ENCODE measurements at places on chromosomes 3 and 15.

- no peak for DNase-seq
Measured at GRCh38 chr15:90607361-90607760, 77.6 kb downstream of the CRTC3 start.

- DNase-seq = no peak
Measured at GRCh38 chr15:81473946-81474345, 99.9 kb upstream of the TMC3 start.

- no peak for DNase-seq
Measured at GRCh38 chr15:60458721-60459120, 20.2 kb downstream of the ICE2 start.

DNA sequence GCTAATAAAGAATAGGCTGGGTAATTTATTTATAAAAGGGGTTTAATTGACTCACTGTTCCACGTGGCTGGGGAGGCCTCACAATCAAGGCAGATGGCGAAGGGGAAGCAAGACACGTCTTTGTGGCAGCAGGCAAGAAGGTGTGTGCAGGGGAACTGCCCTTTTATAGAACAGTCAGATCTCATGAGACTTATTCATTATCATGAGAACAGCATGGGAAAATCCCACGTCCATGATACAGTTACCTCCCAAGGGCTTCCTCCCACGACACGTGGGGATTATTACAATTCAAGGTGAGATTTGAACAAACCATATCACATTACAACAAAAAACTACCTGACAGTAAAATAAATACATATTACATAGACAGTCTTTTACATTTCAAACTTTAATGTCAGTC, 414.9 kb downstream of the NAALADL2 start:
- no peak for DNase-seq

DNA sequence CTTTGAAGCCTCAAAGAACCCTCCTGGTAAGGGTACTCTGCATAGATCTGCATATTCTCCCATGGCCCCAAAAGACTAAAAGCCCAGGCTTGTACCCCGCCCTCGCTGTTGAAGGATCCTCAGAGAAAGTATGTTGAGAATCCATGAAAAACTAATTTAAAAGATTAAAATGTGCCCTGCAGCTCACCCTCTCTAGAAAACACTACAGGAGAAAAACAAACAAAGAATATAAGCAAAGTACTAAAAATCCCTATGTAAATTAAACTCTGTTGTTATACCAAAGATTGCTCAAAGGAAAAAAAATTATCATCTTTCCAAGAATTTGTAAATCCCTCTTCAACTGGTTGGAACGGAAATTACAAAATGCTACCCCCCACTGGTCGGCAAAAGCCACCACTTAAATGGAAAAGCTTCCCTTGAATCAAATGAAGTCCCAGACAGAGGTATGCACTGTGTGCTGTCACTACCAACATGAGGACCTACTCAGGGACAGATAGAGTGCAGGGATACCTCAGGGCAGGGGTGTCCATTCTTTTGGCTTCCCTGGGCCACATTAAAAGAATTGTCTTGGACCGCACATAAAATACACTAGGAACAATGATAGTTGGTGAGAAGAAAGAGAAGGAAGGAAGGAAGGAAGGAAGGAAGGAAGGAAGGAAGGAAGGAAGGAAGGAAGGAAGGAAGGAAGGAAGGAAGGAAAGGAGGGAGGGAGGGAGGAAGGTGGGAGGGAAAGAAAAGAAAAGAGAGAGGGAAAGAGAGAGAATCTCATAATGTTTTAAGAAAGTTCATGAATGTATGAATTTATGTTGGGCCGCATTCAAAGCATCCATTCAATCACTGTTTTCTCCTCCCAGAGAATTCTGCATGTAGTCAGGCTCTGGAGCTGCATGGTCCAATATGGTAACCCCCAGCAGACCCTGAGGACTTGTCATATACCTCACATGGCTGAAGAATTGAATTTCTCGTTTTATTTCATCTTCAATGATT, 88.1 kb downstream of the MAGI1 start:
- DNase-seq = no peak

- no peak for DNase-seq
Measured at GRCh38 chr3:51734572-51734907, 27.7 kb downstream of the GRM2 start.

- DNase-seq = peak; percentile 11
Measured at GRCh38 chr3:20811631-20812030, 625.6 kb upstream of the SGO1 start.

- no peak for DNase-seq
Measured at GRCh38 chr15:100601617-100602063, 344 bp downstream of the LINS1 start.

- no peak for DNase-seq
Measured at GRCh38 chr15:50458348-50459112, 34.3 kb downstream of the USP8 start.

DNA sequence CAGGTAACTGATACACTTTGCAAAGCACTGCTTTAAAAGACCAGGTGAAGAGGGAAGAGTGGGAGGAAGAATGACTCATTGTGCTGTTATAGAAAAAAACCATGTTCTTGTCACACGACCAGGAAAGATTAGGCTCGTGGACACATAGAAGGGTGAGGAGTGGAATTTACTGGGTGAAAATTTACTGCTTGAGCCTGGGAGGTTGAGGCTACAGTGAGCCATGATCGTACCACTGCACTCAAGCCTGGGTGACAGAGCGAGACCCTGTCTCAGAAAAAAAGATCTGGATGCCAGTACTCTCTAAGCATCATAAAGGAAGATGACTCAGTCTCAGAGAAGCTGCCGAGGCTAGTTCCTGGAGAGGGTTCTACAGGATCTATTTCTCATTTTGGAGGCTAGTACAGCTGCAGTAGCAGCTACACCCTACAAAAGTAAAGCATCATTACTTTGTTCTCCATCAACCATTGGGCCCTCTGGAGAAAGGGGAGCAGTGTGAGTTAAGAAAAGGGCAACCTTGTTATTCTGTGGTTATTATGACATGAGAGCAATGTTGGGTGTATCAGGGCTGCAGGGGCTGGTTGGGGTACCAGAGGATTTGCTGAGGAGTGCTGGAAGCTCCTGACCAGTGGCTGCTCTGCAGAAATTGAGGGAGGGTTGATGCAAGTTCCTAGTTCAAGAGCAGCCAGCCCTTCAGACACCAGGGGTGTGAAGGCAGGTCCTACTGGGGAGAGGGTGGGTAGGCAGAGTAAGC, 75.4 kb downstream of the CMTM8 start:
- DNase-seq = no peak

- peak; percentile 49 for DNase-seq
Measured at GRCh38 chr3:171028025-171028778, 1.7 kb upstream of the SLC2A2 start.

DNA sequence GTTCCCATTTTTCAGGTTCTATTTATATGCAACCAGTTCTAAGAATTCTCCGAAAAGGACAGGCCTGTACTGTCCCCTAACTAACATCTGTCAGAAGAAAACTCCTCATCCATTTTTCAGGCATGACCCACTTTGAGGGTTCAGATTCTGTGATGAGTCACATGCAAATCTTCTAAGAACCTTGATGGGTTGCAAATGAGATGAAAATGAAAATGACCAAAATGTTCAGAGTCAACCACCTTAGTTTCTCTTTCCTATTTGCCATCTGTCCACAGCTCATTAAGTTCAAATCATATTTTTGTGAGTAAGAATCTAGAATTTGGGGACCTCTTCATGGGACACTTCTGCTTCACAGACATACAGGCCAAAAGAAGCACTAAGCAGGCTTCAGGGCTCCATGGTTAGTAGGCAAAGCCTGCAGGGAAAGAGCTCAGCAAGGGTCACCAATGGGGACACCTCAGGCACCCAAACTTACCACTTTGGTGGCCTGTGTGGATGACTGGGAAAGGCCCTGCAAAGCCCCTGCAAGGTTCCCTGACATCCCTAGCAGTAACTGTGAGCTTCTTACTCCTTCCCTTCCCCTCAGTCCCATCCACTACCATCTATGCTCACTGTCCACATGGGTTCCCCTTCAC, 122.0 kb downstream of the WDR76 start:
- no peak for DNase-seq

GRCh38 chr15:31476236-31476810, 149.7 kb downstream of the KLF13 start:
- no peak for DNase-seq

DNA sequence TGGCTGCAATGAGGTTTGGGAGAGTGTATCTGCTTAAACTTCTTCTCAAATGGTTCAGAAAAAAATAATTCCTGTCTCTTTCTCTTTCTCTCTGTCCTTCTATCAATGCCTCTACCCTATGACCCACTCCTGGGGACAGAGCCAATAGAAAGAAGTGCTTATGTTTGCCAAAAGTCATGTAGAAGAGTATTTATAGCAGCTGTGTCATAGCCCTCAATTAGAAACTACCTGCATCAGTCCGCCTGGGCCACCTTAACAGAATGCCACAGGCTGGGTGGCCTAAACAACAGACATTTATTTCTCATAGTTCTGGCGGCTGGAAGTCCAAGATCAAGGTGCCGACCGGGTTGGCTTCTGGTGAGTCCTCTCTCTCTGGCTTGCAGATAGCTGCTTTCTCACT, 92.5 kb downstream of the HMG20A start:
- no peak for DNase-seq

- no peak for DNase-seq
Measured at GRCh38 chr15:25242957-25243799, 195.6 kb downstream of the UBE3A start.

- DNase-seq = no peak
Measured at GRCh38 chr3:176167272-176167671, 1030.0 kb downstream of the TBL1XR1 start.

Data from BJ (cell line).